ENCODE measurements at places on chromosomes 2 and 18.

DNA sequence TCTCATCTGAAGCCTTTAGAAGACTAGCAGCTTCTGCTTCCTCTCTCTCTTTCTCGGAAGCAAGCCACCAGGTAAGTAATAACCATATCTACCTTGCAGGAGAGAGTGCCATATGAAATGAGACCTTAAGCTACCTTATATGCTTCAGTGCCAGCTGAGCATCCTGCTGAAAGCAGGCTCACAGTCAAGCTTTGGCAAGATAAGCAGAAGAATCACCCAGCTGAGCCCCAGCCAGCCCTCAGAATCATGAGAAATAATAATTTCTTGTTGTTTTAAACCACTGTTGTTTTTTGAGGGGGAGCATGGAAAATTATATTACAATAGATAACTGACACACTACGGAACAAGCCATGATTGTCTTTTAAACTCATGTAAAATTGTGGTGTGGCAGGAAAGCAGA is 514.4 kb downstream of the MBD2 start:
- no peak for DNase-seq

DNA sequence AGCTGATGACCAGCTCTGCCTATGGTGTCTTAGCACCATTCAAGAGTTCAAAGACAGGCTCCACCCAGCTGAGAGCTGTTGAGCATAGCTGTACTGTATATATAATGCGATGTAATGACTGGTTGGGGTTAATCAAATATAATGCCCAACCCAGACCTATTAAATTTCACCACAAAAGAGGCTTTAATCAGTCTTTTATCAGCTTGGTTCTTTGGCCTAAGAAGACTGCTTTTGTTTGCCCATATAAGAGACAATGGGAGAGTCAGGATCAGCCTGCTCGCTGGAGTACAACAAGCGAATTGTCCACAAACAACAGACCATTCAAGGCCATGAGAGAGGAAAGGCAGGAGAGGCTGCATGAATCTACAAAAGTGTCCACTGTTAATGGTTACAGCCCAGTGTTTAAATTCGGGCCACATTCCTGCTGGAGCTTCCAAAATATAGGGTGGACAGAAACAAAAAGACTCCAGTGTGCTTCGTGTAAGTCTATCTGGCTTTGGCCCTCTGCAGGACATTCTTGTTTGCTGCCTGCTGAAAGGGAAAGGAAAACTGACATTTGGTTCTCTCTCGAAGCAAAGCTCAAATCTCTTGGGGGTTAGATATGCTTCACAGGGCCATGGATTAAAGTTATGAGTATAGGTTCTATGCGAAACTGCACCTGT is 299.0 kb upstream of the FBXO11 start:
- DNase-seq = no peak

DNA sequence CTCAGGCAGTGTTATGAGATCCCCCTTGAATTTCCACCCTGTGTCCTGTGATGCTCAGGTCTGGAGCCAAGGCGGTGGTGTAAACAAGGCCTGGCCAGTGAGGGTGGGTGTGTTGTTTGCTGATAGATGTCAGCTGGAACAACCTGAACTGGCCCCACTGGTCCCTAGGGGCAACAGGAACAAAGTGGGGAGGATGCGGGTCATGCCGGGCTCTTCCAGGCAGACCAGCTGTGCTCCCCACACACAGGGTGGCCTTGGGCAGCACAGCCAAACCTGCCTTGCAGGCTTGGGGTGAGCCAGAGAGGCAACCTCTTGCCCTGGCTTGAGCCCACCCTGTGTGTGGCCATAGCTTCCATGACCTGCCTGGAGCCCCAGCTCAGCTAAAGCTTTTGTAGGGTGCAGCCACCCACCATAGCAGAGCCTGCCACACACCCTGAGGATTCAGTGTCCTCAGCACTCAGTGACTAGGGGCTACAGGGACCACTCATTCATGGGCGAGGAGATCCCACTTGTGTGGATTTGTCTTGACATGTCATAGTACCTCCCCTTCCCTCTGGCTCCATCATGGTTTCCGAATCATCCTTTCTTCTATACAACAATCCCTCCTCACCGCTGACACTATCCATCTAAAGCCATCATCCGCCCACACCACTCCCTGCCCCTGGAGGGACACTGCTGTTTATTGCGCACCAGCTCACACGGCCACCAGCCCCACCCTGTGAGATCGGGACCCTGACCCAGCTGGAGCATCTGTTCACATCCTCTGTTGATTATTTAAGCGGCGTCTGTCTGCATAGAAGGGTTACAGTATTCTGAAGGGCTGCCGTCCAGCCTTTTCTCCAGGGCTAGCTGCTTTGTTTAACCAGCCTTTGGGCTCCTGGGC is 268.8 kb downstream of the CYP26B1 start:
- DNase-seq = no peak

DNA sequence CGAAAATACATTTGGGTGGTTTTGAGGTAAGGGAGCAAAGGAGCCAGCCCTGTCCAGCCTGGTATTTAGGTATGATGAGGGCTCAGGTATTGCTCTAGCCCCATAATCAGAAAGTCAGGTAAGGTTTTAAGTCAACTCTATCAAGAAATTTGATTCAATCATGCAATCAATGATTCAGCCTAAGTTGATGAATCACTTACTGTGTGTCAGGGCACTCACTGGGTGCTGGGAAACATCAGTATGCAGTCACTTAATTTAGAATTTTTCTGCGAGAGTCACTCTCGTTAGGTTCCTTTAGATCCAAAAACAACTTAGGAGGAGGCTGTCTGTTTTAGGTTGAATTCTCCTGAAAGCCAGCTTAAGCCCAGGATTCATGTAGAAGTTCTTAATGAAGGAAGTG is 17.7 kb upstream of the SERPINB2 start:
- no peak for DNase-seq

DNA sequence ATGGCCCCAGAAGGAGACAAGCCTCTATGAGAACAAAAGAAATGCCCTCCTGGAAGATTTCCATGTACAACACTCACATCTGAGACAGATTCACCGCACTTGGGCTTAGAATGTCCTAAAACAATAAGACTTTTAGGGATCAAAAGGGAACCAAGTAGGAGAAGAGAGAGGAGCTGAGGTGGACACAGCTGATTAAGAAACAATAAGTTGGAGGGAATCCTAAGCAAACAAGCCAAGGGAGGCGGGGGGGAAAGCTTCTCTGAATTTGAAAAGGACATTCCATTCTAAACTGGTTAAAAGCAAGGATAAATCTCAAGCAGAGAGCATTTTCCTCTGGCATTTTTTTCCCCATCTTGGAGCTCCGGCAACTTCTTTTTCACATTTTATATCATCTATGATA is 9.9 kb downstream of the ACVR1 start:
- no peak for DNase-seq

- DNase-seq = no peak
These were observed 12.9 kb downstream of the CCL20 start for GRCh38 chr2:227826563-227826962.

DNA sequence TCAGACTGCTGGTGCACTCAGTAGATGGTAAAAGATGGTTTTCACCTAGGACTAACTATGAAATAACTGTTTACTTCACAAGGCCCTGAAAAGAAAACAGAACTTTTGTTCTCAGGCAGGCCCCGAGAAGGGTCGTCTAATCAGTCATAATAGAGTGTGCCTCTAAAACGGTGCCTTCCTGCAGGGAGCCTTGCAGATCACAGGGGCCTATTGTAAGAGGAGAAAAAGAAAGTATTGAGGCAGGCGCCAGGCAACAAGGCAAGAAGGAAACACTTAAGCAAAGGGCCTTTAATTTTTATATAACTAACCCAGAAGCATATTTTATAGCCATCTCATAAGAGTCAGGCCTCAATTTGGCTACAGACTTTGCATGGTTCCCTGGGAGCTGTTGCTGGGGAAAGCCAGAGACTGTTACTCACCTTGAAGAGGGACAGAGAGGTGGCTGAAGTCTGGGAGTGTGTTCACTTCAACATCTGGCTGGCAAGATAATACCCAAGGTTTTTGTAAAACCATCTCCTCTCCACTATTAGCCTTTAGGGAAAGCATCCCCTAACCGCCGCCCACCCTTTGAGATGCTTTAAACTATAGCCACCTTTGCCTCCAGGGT is 117.1 kb downstream of the PRPF40A start:
- DNase-seq = no peak

DNA sequence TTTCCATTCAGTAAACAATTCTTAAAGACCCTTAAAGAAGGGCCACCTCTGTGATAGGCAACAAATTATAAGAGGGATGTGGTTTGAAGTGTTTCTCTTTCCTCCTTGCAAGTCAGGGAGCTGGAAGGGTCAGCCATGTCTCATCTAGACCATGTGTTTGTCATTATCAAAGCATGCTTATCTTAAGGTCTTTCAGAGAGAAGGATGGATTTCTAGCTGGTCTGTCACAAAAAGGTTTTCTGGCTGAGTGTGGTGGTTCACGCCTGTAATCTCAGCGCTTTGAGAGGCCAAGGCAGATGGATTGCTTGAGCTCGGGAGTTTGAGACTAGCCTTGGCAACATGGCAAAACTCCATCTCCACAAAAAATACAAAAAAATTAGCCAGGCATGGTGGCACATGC is 59.2 kb upstream of the PEX13 start:
- DNase-seq = no peak

DNA sequence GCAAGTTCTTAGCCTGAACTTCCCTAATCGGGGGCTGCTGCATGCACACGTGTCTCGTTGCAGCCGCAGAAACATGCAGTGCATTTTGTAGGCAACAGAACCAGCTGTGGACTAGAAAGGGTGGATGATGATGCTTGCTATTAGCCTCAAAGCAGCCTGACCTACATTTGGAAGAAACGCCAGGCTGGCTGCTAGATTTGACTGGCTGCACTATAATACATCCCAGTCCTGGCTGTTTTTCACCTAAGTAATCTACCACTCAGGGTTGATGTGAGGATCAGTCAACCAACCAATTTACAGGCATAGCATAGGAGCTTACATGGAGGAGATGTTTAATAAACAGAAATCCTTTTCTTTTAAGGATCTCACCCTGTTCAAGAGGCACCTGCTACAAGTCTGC is 56.4 kb upstream of the SPP2 start:
- DNase-seq = no peak

DNA sequence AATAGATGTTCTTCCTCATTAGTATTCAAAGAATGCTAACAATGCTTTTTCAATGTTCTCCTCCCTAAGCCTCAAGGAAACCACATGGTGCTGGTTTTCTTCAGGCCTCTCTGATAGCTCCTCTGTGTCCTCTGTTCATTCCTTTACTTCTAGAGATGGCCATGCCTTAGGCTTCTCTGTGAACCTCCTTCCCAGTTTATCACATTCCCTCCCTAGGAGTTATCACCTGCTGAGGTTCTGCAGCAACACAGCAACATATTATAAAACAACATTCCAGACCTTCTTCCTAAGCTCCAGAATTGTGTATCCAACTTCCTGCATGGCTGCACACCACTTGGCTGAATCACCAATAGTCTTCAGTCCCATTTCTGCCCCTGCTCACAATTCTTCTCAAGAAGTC is 325.5 kb downstream of the IRS1 start:
- DNase-seq = no peak

DNA sequence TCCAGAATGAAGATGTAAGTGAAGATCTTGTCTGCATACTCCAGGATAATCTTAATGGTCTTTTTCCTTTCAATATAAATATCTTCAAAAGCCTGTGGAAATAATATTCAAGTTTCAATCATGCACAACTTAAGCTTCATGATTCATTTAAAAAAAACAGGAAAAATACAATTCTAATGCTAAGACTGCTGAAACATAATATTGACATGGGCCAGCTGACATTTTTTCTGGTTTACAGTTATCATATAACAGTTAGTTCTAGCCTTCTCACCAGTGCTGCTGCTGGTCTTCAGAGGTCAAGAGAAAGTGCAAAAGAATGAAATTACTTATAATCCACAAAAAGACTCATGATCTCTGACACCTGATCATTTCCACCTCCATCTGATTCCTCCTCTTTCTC is 110.4 kb upstream of the SCN1A start:
- DNase-seq = no peak

- DNase-seq = no peak
These were observed 131.0 kb downstream of the PRKCE start for GRCh38 chr2:45782436-45782835.

GRCh38 chr2:28802975-28803429 is 7.6 kb upstream of the SPDYA start:
- no peak for DNase-seq

GRCh38 chr2:19774805-19775176 is 127.0 kb downstream of the TTC32 start:
- DNase-seq = no peak

GRCh38 chr2:54432251-54433015 is 23.7 kb upstream of the SPTBN1 start:
- no peak for DNase-seq

GRCh38 chr2:231041061-231041689 is 3.9 kb downstream of the C2orf72 start:
- no peak for DNase-seq

All from stimulated activated CD4-positive, alpha-beta T cell treated with anti-CD3 and anti-CD28 coated beads, Interleukin-4, amount 100 ng/mL, for 48 hours (primary cell).